ENCODE measurements at places on chromosomes 6 and 20.

DNA sequence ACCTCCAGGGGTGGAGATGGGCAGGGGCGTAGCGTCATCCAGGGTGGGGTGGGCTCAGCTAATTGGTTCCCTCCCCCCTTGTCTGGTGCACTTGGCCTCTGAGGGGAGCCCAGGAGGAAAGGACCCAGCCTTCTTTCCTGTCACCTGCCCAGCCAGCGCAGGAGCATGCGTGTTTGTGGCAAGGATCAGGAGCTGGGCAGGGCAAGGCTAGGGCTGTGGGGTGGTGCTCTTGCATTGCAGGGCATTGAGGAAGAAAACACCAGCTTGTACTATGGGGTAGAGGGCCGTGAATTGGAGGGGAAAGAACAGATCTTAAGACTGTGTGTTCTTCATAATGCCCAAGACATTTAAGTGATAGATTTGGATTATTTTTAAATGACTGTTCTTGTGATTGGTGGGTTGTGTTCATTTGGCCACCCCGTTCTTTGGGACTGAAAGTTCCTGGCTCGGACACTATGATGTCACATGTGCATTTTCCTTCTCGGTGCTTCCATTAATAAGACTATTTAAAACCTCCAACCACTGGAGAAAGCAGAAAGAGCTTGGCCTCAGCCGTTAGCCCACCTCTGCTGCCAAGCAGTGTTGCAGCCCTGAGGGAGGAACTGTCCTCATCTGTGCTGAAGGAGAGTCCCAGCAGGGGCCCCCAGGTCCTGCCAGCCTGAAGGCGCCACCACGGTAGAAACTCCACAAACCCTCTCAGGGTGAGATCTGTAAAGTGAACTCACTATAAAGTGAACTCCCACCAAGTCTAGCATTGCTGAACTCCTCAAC lies 136.2 kb upstream of the INSM1 start:
- DNase-seq: no peak

GRCh38 chr6:16243055-16243454 lies 4.7 kb downstream of the GMPR start:
- no peak for DNase-seq

- DNase-seq: no peak
Measured at GRCh38 chr6:7171119-7171518, 63.4 kb downstream of the RREB1 start.

DNA sequence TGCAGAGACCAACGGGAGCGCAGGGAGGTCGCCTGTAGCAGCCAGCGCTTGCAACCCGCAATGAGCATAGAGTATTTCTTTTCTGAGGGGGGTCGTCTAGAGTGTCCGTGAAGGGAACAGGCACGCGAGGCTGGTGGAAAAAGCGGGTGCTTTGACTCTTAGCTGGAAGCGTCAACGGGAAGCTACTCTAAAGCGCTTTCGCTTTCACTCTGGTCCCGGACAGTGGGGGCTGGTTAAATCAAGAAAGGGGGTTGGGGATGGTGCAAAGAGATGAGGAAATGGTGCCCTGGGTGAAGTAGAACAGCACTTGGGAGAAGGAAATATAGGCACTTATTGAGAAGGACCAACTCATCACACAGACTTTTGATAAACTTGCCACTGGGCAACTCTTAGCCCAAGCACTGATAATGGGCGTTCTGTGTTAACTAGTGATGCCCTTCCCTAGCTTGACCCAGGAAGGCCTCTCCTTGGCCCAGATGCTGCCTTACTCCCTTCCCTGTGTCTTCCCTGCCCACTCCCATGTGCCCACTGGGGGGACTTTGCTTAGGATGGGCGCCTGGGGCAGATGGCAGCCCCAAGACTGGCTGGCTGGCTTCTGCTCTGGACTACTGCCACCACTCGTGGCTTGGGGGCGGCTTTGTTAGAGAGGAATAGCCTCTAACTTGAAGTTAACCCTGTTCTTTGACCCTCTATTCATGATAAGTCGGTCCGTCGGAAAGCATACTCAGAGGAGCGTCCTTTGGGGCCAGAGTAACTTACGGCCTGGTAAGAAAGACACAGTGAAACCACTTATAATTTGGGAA lies 585 bp downstream of the PSMB9 start:
- DNase-seq: peak; percentile 53

DNA sequence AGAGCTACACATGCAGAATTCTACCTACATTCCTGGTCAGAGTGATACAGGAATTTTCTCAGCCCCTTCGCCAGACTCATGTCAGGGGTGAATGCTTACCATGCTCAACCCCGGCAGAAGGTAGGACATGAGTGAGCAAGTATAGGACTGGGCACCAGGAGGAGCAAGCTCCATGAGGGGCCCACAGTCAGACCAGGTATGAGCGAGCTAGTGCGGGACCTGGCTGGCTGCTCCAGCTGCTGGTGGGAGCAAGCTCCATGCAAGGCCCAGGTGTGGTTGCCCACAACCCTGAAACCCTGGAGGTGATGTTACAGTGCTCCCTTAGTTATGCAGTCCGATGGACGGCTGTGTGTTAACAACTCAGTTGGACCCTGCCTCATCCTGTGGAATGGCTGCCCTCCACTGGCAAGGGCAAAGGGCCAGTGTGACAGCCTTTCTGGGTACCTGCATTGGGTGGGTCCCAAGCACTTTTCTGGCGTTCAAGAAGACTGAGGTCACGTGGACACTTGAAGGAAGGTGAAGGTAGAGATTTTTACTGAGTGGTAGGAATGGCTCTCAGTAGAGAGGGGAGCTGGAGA lies 503.5 kb upstream of the CITED2 start:
- no peak for DNase-seq

- no peak for DNase-seq
Measured at GRCh38 chr6:10484912-10485311, 36.2 kb upstream of the GCNT2 start.

DNA sequence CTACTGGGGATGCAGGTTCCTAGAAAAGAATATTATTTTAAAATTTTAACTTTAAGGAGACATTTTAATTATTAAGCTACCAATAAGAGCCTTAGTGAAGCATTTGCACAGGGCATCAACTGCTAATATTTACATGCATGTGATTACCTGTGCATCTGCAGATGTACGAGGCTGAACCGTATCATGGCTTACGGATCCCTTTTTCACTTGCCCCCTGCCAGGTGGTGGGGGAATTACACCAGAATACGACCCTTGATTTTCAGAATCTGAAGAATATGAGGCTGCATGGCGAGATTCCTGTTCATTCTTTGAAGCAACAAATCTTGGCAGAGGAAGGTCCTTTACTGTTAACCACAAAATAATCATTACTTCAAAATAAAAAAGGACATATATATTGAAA lies 42.7 kb downstream of the REPS1 start:
- DNase-seq: no peak

- no peak for DNase-seq
Measured at GRCh38 chr6:166162599-166163342, 4.9 kb downstream of the TBXT start.

- DNase-seq: no peak
Measured at GRCh38 chr6:6397842-6398241, 77.4 kb upstream of the F13A1 start.

DNA sequence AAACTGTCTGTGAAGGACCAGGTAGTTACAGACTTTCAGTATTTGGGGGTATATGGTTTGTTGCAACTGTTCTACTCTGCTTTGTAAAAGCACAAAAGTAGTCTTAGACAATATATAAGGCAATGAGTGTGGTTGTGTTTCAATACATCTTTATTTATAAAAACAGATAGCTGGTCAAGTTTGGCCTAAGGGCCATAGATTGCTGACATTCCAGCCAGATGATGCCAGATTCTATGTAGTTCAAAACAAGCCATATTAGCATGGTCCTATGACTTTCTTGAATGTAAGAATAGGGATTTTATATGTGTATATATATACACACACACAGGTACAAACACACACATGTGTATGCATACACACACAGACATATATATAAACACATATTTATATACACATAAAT lies 201.8 kb downstream of the GRIK2 start:
- no peak for DNase-seq

DNA sequence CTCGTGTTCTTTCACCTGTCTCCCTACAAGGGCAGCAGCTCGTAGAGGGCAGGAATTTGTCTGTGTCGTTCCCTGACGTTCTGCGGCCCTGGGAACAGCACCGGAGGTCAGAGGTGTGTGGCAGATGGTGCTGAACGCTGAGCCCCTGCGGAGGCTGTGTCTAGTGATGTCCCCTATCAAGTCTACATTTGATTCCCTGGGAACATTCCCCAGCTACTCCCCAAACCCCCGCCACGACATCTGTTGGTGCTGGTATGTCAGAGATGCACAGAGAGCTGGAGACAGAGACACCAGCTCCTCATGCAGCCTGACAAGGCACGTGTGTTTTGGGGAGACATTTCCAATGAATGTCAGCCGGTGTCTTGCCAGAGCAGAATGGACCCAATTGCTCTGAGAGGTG lies 7.7 kb downstream of the PMEPA1 start:
- no peak for DNase-seq

- no peak for DNase-seq
Measured at GRCh38 chr20:62609279-62609720, 33.0 kb upstream of the SLCO4A1 start.

GRCh38 chr6:62285612-62286469 lies at the start of gene KHDRBS2:
Gene KHDRBS2 (minus strand): TSS chr6:62286225.
- DNase-seq: no peak

DNA sequence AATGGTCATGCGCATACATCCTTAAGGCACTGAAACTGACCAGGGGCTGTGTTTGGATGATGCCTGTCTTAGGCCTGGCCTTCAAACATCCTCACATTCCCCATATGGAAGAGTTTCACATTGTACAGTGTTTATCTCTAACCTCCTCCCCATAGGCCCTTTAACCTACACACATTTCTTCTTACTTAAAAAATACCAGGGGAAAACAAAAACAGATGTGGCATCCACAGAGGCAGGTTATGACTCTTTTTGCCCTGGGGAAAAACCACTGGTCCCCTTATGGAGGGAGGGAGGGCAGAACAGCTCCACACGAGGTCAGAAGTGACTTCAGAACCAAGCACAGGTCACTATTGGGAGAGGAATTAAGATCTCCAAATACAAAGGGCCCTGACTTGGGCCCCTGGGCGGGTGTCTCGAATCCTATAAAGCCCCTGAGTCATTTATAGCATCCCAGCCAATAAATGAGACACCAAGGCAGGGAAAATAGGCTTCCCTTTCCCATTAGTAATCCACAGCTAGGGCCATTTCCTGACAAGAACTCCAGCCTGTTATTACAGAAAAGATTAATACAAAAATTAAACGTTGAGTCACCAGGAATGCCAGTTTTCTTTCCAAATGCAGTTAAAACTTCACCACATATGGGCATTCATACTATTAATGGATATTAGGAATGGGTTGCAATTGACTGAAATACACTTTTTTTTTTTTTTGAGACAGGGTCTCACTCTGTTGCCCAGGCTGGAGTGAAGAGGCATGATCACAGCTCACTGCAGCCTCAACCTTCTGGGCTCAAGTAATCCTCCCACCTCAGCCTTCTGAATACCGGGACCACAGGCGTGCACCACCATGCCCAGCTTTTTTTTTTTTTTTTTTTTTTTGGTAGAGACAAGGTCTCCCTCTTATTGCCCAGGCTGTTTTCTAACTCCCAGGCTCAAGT lies 107.2 kb downstream of the ATP9A start:
- DNase-seq: no peak

DNA sequence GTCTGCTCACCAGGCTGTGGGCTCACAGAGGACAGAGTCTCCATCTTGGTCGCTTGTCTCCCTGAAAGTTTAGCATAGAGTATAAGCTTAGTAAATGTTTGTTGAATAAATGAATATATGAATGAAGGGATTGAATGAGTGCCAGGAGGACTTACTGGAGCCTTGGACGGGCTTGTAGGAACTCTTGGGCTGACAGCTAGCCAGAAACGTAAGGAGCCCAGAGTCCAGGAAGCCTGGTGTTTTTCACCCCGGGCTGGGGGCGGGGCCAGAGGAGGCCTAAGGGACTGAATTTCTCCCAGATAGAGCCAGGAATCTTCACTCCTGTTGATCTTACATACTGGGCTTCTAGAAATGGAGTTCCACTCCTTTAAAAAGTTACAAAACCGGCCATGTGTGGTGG lies 68.5 kb upstream of the SRSF6 start:
- DNase-seq: no peak

DNA sequence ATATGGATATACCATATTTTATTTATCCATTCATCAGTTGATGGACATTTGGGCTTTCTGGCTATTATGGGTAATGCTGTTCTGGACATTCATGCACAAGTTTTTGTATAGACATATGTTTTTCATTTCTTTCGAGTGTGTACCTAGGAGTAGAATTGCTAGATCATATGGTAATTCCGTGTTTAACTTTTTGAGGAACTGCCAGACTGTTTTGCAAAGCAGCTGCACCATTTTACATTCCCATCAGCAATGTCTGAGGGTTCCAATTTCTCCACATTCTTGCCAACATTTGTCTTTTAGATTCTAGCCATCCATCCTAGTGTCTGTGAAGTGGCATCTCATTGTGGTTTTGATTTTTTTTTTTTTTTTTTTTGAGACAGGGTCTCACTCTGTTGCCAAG lies 20.8 kb downstream of the SRC start:
- no peak for DNase-seq

DNA sequence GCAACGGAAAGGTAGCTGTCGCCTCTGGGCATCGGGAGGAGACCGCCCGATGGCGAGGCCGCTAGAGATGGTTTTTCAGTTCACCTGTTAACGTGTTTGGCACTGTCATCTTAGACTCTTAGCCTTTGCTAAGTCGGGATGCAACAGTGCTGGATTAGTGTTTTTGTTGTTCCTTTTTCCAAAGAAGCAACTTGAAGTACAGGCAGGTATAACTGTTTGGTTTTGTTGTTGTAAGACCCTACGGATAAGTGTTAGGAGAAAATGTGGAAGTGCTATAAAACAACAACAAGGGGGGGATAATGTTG lies 723 bp downstream of the MANEA start:
- no peak for DNase-seq

DNA sequence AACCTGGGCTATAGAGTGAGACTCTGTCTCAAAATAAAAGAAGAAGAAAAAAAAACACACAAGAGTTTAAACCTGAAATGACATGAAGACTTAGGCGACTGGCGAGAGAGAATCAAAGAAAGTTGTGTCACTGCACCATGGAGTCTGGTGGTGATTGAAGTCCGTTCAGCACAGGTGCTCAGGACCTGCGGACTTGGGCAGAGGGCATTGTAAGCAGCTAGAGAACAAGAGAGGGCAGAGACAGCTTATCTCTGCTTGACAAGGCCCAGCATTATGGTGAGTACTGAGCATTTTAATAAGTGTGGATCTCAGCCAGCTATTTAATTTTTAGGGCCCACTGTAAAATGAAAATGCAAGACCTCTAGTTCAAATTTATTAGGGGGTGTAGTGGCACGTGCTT lies 31.5 kb downstream of the BANF2 start:
- DNase-seq: no peak

- no peak for DNase-seq
Measured at GRCh38 chr6:72890233-72890632, 268.4 kb downstream of the KCNQ5 start.

DNA sequence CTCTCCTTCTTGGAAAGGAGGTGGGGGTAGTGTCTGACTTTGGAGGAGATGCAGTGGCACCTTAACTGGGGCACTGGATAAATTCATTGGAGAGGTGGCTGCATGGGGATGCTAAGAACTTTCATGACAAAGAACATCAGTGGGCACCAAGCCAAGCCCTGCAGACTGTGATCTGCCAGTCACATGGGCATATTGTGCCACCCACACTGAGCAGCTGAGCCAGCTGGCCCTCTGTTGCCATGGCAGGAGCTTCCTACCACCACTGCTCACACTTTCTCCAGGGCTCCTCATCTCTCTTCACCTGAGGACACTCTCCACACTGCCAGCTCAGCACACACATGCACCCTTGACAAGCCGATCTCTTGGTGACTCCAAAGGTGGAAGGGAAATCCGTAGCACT lies 715.6 kb downstream of the QKI start:
- DNase-seq: no peak
